ENCODE measurements at places on chromosomes 1 and 21. TPM values are rescaled to one million over a fixed set of nuclear protein-coding genes. Genes with fewer than 3 reads are reported as not detected.

MYOG gene
- total RNA-seq: not detected

KCNE1 gene
- total RNA-seq: 0.16 TPM

WRAP73 gene
- total RNA-seq: 23.7 TPM

S100B gene
- not detected for total RNA-seq

BOLA1 gene
- 12.3 TPM for total RNA-seq

VWA5B1 gene
- total RNA-seq: not detected

DNA sequence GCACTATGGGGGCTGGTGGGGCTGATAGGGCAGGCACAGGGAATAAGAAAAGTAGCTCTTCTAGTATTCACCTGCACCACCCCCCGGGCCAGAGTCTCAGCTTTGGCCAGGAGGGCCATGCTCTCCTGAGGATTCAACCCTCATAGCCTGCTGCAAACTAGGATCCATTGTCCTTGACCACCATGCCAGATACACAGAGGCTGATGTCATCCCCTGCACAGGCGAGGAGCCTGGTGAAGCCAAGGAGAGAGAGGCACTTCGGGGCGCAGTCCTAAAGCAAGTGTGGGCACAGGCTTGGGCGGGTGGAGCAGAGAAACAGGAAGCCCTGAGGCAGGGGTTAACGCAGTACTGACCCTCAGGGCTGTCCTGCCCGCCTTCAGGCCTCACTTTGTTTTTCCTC is 29.5 kb downstream of the TMEM53 start:
- DNase-seq: no peak
- H3K27ac ChIP-seq: no peak overlapping the region
- H3K27me3 ChIP-seq: no peaks in the 10 kb centered on the region
- H3K4me3 ChIP-seq: no peak overlapping the region
- H3K36me3 ChIP-seq: peaks cover 87% of the 10 kb centered on the region

- no peaks in the 10 kb centered on the region for H3K36me3 ChIP-seq
- H3K27ac ChIP-seq: no peak overlapping the region
- no peaks in the 10 kb centered on the region for H3K27me3 ChIP-seq
- H3K4me3 ChIP-seq: no peak overlapping the region
- H3K4me1 ChIP-seq: peaks cover 4% of the 10 kb centered on the region
Observed at GRCh38 chr1:16199700-16200099, 12.8 kb downstream of the ARHGEF19 start.

DNA sequence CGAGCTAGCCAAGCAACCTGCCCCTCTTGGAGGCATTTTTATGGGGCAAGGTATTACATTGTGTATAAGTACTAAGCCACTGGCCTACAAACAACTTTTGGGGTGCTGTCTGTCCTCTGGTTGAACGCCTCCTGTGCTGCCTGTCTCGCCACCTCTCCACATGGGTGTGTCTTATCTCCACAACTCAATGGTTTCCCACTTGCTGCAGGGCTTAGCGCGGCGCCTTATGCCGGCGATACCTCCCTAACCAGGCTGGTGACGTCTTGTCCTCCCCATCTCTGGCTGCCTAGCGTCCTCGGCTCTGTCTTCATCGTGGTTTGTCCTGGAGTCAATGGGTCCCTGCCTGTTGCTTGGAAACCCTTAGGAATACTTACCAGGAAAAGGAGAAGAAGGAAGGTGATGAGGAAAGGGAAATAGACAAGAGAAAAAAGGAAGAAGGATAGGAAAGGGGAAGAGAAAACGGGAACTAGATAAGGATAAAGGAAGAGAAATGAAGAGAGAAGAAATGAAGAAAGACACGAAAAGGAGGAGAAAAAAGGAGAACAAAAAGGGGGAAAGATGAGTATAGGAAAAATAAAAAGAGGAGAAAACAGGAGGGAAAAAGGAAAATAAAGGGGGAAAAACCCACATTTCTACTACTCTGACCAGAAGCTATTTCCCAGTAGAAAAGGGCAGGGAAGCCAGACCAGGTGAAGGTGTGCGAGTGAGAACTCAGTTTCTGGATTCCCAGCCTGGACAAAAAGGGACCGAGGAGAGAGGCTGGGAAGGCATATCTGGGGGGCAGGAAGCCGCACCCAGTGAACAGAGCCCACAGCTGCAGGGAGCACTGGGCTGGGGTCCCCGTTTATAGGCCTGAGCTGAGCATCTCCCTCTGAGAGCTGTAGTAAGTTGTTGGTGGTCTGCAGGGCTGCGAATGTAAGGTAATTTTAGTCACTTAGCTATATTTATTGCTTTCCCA is 86.2 kb downstream of the CLIC6 start:
- H3K4me3 ChIP-seq: no peak overlapping the region
- H3K27ac ChIP-seq: no peak overlapping the region
- no peaks in the 10 kb centered on the region for H3K4me1 ChIP-seq
- DNase-seq: peak; percentile 11
- H3K27me3 ChIP-seq: no peaks in the 10 kb centered on the region
- no peaks in the 10 kb centered on the region for H3K36me3 ChIP-seq

GRCh38 chr1:27599605-27600497 is 4.1 kb downstream of the AHDC1 start:
- H3K4me3 ChIP-seq: no peak overlapping the region
- H3K36me3 ChIP-seq: peaks cover 9% of the 10 kb centered on the region
- DNase-seq: no peak
- H3K4me1 ChIP-seq: peaks cover 52% of the 10 kb centered on the region
- no peak overlapping the region for H3K27ac ChIP-seq

DNA sequence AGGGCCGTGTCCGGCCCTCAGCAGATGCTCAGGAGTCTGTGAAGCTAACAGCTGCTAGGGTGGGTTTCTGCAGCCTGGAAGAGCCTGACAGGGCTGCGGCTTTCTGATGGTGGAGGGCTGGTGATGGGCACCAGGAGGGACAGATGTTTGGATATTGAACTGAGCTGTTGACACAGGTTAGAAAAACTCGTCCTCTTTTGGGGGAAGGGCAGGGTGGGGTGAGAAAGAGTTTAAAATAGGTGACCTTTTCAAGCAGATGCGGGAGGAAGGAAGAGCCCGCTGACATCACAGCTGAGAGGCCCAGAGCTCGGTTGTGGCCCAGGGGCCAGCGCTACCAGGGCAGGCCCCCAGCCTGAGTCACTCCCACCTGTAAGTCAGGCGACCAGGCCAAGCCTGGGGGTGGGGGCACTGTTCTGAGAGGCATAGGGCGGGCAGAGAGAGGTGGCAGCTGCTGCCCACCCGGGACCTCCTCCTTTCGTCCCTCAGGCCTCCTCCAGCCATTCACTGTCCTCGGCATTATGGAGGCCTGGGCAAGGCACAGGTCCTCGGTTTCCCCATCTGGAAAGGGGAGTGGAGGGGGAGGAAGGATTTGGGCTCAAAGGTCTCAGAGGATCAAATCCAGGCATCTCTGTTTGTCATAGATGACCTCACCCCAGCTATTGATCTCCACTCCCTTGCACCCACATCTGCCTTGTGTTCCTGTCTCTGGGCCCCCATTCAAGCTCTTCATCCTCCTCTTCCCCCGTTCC is 32.3 kb upstream of the ID3 start:
- no peaks in the 10 kb centered on the region for H3K27me3 ChIP-seq
- no peak for DNase-seq
- H3K36me3 ChIP-seq: no peaks in the 10 kb centered on the region
- H3K27ac ChIP-seq: no peak overlapping the region
- H3K4me1 ChIP-seq: no peaks in the 10 kb centered on the region

GRCh38 chr1:103561643-103562395 is 9.6 kb upstream of the AMY2B start:
- peaks cover 9% of the 10 kb centered on the region for H3K27me3 ChIP-seq
- no peaks in the 10 kb centered on the region for H3K36me3 ChIP-seq
- H3K27ac ChIP-seq: no peak overlapping the region
- no peak for DNase-seq

- no peak for DNase-seq
- no peaks in the 10 kb centered on the region for H3K27me3 ChIP-seq
- no peak overlapping the region for H3K27ac ChIP-seq
- H3K4me1 ChIP-seq: no peaks in the 10 kb centered on the region
- no peaks in the 10 kb centered on the region for H3K36me3 ChIP-seq
Observed at GRCh38 chr1:28848416-28848815, 36.4 kb downstream of the OPRD1 start.

GRCh38 chr1:114368560-114369255 is 142.3 kb downstream of the TRIM33 start:
- H3K4me3 ChIP-seq: no peak overlapping the region
- no peak overlapping the region for H3K27ac ChIP-seq
- no peaks in the 10 kb centered on the region for H3K4me1 ChIP-seq
- H3K27me3 ChIP-seq: 0 out of 2 replicates have a peak, but pooled peaks cover 3% of the 10 kb centered on the region
- no peak for DNase-seq

DNA sequence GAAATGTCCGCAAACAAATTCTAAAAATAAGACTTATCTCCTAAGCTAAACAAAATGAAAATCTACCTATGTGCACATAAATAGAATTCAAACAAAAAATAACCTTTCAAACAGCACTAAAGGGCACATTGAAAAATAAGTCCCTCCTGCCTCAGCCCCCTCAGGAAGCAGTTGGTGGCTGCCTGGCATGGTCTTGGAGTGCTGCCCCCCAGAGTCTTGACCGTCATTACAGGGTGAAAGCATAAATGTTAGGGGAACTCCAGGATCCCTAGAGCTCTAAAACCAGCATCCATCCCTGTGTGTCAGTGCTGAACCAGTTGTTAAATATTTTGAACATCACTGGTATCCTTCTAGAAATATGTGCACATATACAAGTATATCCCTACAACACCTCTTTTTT is 6.5 kb upstream of the NPL start:
- H3K4me1 ChIP-seq: peaks cover 14% of the 10 kb centered on the region
- DNase-seq: no peak
- H3K4me3 ChIP-seq: no peak overlapping the region
- peaks cover 1% of the 10 kb centered on the region for H3K27me3 ChIP-seq

DNA sequence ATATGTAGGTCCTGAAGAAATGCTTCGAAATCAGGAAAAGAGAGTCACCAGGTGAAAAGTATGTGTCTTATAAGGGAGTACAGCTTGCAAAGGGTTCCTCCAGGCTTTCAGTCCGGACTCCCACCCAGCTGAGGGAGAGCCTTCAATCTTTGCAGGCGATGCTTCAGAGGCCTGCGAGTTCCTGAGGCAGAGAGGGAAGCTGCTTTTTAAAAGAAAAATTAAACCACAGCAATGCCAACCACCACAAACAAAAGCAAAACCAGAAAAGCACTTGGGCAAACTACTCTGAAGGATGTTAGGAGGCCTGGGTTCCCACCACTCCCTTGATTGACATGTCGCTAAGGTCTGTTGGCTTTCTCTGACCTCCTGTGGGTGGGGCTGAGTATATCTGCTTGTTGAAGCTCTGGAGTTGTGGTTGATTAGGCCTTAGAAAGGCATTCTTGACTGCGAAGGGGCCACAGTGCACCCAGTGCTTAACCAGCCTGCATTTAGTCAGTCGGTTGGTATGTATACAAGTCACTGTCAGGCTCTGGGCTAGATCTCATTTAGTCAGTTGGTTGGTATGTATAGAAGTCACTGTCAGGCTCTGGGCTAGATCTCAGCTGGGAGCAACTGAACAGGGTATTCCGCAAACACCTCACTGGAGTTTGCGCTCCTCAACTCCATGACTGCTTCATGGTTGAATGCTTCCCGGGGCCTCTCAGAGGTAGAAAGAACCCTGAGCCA is 1.2 kb downstream of the NIPAL3 start:
- no peaks in the 10 kb centered on the region for H3K27me3 ChIP-seq
- peaks cover 18% of the 10 kb centered on the region for H3K36me3 ChIP-seq
- DNase-seq: peak; percentile 97
- peak overlapping the region; percentile 97 for H3K27ac ChIP-seq

DNA sequence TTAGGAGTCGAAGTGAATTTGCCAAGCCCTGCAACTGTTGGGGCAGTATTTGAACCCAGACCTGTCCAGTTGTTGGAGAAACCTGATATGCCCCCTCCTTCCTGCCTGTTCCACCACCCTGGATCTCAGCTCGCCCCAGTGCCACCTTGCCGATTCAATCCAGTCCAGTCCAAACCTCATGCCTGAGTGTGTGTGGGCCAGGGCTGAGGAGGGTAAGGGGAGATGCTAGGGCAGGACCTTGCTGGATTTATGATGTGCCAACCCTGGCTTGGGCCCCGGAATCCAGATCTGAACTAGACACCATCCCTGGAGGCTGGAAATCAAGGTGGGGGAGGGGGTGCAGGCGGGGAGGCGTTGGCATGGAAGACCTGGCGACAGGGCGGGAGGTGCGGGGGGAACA is 98.9 kb upstream of the WNT4 start:
- no peak overlapping the region for H3K4me3 ChIP-seq
- H3K4me1 ChIP-seq: no peaks in the 10 kb centered on the region
- no peaks in the 10 kb centered on the region for H3K36me3 ChIP-seq
- H3K27me3 ChIP-seq: peaks cover 9% of the 10 kb centered on the region

DNA sequence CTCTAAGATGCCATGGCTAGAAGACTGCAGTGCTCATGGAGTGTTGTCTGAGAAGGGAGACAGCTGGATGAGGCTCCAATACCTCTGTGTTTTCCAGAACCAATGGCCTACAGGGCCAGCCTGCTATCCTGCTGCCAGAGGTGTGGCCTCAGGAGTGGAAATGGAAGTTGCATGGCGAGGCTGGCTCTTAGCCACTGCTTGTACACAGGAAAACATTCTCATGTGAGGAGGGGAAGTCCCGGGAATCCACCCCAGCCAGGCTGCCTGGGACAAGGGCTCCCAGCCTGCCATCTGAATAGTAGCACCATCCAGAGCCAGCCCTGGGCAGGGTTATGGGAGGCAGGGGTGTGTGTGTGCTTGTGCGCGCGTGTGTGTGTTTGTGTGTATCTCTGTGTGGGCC is 56.5 kb downstream of the SDC3 start:
- no peak overlapping the region for H3K27ac ChIP-seq
- H3K4me1 ChIP-seq: peaks cover 9% of the 10 kb centered on the region
- no peaks in the 10 kb centered on the region for H3K36me3 ChIP-seq
- no peak for DNase-seq

DNA sequence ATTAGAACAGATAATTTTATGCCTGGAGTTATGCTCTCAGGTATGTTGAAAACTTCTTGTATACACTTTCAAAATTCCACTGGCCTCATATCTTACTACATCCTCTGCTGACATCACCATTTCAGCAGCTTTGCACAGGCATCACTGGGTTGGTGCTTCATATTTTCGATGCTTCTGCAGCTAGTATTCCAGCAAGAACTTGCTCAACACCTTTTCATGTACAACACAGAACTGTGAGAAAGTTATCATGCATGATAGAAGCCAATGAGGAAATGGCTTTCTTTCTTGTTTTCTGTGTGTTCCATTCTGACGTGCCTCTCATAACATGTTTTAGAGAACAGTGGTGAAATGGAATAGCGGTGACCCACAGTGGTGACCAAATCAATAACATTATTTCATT is 5.1 kb upstream of the GBP5 start:
- no peaks in the 10 kb centered on the region for H3K4me1 ChIP-seq
- no peak for DNase-seq
- no peaks in the 10 kb centered on the region for H3K27me3 ChIP-seq
- H3K27ac ChIP-seq: no peak overlapping the region
- H3K4me3 ChIP-seq: no peak overlapping the region

- no peak for DNase-seq
- no peaks in the 10 kb centered on the region for H3K36me3 ChIP-seq
- no peak overlapping the region for H3K27ac ChIP-seq
- H3K27me3 ChIP-seq: no peaks in the 10 kb centered on the region
- no peak overlapping the region for H3K4me3 ChIP-seq
Observed at GRCh38 chr1:190906206-190906725, 428.6 kb upstream of the BRINP3 start.

DNA sequence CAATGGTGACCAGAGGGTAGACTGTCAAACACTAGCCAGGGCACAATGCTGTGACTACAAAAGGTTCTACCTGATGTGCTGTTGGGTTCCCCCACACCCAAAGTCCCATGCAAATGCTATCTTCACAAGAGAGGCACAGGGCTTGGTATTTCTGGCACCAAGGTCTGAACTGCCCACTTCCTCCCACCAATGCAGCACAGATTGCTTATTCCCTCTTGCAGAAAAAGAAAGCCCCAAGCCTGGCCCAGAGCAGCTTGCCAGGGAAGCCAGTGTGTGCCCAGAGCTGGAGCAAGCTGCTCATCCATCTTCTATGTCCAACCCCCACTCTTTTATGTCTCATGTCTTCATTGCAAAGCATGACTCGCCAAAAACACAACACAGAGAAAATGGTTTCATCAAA is 149.4 kb upstream of the CAMK1G start:
- H3K27me3 ChIP-seq: no peaks in the 10 kb centered on the region
- H3K4me3 ChIP-seq: no peak overlapping the region
- H3K27ac ChIP-seq: no peak overlapping the region
- DNase-seq: no peak
